ENCODE measurements at places on chromosomes 3 and 15.
A peak's percentile ranks its signal among the peaks of the same experiment; 100 is the strongest.

DNA sequence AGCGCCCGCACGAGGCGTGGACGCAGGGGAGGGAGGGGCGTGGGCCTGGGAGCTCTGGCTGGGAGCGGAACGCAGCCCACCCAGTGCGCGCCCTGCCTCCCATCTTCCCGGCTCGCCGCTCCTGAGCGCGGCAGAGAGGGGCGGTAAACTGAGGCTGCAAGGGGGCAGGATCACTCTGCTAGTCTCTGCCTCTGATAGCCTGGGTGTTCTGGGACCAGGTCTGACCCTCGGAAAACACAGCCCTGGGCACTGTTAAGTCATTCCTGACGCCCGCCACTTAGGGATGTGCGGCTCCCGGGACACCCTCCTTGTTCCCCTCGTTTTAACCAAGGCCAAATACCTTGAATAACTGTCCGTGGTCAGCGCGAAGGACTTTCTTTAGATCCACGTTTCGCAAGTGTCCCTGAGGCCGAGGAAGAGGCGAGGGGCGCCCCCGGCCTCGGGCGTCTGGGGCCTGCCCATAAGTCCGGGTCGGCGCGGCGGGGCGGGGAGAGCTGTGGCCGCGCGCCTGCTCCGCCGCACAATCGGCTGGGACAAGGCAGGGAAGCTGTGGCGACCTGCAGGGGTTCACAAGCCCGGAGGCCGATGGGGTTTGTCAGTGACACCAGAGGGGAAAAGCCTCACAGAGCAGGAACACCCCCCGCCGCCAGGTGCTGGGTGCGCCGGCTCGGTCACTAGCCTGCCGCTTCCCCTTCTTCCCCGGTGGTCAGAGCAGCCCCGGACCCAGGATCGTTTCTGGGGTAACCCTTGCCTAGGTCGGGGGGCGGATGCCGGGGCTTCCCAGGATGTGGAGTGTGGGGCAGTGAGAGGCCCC lies 1.5 kb downstream of the ITPKA start:
- no peak for DNase-seq

- DNase-seq, result peak; percentile 39
Measured at GRCh38 chr3:87127281-87127680, 99.8 kb upstream of the CHMP2B start.

GRCh38 chr3:126658584-126658983 lies 3.7 kb upstream of the TXNRD3 start:
- no peak for DNase-seq

DNA sequence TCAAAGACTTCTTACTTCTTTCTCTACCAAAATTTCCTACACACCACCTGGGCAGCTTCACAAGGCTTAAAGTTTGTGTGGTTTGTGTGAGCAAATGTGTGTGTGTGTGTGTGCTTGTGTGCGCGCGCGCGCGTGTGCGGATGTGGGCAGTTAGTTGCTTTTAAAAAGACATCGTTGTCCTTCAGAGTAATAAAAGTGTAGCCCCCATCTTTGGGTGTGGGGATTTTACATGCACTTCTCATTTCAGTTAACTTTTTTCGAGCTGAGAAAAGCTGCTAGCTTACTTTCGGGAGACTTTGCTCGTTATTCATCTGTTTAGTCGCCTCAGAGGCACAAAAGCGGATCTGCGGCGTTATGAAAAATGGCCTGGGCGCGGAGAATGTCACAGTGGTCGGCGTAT lies 36.0 kb downstream of the ZIC4 start:
- DNase-seq, result no peak

- DNase-seq, result no peak
Measured at GRCh38 chr3:155302891-155303290, 9.4 kb upstream of the STRIT1 start.

- DNase-seq, result no peak
Measured at GRCh38 chr15:67927501-67928168, 87.8 kb upstream of the RNU6-1 start.
